Left kidney (tissue), 8 donors: ENCODE measurements at places on chromosomes 1 and 21.

DNA sequence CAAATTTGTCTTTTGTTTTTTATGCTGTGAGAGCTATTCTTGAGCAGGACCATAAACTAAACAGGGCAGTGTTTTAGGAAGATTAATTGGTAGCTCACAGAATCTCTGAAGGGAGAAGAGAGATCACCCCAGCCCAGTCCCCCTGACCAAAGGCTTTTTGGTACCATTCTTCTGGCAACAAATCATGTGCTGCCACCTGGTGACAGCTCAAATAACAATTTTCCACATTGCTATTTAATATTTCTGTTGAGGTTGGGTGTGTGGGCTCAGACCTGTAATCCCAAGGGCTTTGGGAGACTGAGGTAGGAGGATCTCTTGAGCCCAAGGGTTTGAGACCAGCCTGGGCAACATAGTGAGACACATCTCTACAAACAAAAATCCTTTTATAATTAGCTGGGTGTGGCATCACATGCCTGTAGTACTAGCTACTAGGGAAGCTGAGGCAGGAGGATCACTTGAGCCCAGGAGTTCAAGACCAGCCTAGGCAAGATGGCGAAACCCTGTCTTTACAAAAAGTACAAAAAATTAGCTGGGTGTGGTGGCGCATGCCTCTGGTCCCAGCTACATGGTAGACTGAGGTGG is 2.2 kb upstream of the TESK2 start:
- DNase-seq: peak; percentile 36

DNA sequence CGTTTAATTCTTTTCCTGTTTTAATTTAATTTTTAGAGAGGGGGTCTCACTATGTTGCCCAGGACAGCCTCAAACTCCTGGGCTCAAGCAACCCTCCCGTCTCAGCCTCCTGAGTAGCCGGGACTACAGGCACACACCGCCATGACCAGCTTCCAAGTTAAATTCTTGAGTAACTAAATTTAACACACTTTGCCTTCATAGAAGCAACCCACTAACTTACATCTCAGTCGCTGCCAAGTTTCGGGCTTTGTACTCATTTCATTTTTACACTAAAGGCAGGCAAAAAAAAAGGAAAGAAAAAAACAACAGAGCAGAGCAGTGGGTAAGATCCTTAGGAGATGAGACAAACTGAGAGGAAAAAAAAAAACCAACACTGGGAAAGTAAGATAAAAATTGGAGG is 3.5 kb downstream of the TIAM1 start:
- DNase-seq: no peak

DNA sequence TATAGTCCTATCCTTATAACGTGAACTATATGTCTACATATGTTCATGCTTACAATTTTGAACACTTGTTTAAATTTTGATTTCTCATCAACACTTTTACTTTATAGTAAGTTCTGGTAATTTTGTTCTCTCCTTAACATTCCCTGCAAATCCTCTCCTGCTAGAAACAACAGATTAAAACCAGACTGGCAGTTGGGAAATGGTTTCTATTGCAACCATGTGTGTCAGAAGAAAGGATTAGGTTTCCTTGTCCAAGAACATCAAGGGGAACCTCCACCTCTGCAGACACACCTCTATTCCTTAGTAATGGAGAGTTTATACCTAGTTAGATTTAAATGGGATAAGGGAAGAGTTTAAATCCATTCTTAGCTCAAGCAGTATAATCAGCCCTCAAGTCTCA is 3.3 kb upstream of the WARS2 start:
- DNase-seq: no peak

DNA sequence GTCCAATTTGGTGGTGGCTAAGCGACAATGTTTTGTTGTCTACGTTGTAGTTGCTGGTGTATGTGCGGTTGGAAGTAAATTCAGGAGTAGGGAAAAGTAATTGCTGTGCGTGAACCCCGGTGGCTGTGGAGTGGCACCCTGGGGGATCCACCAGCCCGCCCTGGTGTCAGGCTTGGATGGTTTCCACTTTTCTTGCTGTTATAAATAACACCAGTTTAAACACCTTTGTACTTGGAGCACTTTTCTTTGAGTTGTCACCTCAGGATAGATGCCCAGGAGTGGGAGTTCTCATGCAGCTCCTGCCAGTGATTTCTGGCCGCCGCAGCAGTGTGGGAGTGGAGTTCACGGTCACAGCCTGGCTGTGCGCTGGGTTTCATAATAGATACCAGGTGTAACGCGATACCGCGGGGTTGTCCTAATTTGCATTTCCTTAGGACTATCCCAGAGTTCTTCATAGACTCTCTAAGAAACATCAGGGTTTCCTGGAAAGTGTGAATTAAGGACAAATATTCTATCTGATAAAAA is 12.8 kb upstream of the TMEM200B start:
- peak; percentile 64 for DNase-seq

DNA sequence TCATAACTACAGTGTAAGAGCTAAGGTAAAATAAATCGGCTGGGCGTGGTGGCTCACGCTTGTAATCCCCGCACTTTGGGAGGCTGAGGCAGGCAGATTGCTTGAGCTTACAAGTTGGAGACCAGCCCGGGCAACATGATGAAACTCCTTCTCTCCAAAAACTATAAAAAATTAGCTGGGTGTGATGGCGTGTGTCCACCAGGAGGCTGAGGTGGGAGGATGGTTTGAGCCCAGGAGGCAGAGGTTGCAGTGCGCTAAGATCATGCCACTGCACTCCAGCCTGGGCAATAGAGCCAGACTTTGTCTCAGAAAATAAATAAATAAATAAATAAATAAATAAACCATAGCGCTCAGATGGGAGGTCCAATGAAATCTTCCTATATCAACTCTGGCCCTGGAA is 16.7 kb upstream of the FAM110D start:
- DNase-seq: no peak

DNA sequence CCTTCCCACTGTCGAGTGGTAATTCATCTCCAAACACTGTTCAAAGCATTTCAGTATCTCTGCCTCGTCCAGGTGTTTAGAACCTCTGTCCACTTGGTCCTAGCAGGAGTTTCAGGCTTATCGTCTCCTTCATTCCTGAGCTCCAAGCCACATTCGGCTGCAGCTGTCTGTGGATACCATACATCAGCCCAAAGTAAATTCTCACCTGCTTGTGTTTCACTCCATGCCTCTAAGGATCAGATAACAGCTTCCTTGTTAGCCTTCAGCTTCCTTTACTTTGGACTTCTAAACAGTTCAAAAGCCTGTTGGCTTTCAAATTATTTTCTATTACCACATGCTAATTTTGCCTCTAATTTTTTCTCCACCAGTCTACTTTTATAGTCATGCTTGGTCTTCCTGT is 219.0 kb upstream of the L1TD1 start:
- DNase-seq: no peak

DNA sequence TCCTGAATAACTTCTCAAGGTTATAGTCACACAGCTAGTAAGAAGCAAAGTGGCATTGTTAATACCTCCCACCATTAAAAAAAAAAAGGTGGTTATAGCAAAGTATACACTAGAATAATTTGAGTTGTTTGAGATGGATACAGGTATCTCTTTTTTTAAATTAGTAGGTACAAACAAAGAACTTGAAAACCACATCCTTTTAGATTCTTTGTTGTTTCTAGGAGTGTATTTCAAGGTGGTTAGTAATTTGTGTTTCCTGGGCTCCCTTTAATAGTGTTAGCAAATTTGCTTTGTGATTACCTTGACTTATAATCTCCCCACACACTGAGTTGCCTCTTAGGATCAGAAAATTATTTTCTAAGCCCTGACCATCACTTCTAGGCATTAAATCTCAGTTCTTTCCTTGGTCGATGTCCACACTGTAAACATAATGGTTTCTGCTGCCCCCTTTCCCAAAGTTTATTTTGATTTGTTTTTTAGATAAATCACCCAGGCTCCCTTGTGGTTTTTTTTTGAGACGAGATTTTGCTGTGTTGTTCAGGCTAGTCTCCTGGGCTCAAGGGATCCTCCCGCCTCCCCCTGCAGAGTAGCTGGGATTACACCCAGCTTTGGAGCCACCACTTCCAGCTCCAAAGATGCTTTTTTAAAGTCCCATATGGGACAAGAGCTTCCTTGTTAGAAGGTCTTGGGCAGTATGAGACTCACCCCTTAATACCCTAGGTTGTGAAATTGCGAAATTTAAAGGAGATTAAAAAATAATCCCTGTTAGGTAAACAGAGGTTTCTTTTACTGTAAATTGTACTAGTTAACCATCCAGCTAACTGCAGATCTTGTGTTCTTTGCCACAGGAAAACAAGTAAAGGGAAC is 6.2 kb downstream of the AKIRIN1 start:
- no peak for DNase-seq

- no peak for DNase-seq
Measured at GRCh38 chr1:204589409-204590038, 73.3 kb downstream of the MDM4 start.

GRCh38 chr21:38671773-38672172 is 134.0 kb upstream of the ETS2 start:
- DNase-seq: peak; percentile 33

DNA sequence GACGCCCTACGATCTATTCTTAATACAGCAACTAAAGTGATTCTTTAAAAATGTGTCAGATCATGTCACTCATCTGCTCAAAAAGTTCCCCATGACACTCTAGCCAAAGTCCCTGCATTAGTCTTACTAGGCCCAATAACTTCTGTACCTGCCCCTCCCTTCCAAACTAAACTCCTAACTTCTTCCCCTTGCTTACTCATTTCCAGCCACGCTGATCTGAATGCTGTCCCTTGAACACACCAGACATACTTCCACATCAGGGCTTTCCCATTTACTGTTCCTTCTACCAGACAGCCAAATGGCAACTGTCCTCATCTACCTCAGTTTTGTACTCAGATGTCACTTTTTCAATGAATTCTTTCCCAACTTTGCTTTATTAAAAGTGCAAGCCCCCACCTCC is 1.2 kb downstream of the PPT1 start:
- DNase-seq: no peak

DNA sequence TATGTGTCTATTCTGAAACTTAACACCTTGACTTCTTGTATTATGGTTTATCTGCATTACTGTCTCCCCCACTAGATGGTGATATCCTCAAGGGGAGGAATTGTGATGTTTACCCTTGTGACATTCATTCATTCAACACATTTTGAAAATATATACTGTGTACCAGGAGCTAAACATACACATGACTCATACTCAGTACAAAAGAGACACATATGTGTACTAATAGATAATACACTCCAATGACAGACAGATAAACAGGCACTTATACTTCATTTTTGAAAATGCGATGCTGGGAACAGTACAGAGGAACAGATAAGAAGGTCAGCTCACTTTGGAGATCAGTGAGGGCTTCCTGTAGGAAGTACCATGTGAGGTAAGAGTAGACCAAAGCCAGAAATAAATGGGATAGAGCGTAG is 8.9 kb upstream of the RAB3GAP2 start:
- DNase-seq: no peak

GRCh38 chr1:105700723-105701122 is 1355.8 kb upstream of the PRMT6 start:
- no peak for DNase-seq

DNA sequence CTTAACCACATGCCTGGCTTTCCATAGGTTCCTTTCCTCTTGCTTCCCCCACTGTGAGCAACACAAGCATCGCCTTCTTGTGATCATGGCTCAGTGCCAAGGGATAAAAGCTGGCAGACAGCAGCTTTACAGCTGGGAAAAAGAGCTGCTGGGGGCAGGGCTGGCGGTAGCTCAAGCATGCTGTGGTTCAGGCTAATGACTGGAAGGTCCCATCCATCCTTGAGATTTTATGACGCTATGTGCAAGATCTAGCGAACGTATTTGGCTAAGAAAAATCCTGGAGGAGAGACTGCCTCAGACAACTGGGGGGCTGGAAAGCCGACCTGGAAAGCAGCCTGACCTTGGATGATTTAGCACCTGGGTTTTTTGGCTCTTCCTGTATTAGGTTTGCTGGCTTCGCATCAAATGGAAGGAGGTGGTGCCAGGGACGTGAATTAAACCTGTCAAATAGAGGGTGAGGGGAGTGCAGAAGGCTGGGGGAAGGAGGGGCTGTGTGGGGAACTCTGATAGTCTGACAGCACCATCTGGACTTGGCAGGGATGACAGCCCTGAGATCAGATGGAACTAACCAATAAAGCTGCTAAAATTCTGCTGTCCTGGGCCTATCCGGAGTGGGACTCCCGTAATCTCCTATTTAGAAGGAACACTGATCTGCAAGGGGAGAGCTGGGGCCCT is 34.8 kb downstream of the ZMYND12 start:
- DNase-seq: peak; percentile 87

DNA sequence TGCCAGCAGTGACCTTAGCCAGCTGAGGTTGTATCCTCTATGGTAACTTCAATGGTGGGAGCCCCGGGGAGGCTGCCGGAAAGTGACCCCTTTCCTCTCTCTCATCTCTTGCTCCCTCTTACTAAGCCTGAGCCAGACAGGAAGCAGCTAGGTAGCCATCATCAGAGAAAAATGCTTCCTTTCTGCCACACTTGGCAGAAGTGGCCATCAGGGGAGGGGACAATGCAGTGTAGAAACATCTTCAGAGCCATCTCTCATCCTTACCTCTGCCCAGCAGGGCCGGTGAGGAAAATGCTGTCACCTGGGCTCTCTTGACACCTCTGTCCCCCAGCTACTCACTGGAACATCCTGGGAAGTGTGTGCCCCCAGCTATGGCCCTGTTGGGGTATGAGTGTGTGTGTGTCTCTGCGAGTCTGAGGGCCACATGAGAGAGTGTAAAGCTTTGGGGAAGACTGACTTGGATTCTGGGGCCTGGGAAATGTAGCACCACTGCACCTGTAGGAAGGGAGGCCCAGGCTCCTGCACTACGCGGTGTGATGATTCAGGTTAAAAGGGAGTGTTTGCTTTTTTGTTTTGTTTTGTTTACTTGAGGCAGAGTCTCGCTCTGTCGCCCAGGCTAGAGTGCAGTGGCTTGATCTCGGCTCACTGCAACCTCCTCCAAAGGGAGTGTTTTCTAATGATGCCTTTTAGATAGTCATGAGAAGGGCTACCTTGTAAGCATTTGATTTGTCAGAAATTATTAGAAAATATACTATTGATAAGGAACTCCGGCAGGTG is 48.7 kb upstream of the CNTN2 start:
- DNase-seq: no peak

GRCh38 chr21:29819675-29820326 is 120.0 kb downstream of the GRIK1 start:
- no peak for DNase-seq

DNA sequence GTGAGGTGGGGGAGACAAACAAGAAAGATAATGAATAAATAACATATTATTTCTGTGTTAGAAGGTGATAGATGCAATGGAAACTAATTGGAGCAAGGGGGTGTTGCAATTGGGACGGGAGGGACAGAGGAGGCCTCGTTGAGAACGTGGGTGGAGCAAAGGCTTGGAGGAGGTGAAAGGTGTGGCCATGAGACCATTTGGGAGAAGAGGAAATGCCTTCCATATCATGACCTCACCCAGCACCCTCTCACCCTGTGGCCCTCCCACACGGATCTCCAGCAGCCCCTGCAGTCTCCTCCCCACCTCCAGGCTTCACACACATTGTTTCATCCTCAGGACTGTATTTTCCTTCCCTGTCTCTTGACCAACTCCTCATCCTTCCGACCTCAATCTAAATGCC is 85.3 kb upstream of the ARHGAP29 start:
- DNase-seq: no peak

- DNase-seq: no peak
Measured at GRCh38 chr1:96808191-96808590, 86.6 kb downstream of the PTBP2 start.
